HuH-7.5 (cell line): ENCODE measurements at places on chromosomes 1 and 21.

DNA sequence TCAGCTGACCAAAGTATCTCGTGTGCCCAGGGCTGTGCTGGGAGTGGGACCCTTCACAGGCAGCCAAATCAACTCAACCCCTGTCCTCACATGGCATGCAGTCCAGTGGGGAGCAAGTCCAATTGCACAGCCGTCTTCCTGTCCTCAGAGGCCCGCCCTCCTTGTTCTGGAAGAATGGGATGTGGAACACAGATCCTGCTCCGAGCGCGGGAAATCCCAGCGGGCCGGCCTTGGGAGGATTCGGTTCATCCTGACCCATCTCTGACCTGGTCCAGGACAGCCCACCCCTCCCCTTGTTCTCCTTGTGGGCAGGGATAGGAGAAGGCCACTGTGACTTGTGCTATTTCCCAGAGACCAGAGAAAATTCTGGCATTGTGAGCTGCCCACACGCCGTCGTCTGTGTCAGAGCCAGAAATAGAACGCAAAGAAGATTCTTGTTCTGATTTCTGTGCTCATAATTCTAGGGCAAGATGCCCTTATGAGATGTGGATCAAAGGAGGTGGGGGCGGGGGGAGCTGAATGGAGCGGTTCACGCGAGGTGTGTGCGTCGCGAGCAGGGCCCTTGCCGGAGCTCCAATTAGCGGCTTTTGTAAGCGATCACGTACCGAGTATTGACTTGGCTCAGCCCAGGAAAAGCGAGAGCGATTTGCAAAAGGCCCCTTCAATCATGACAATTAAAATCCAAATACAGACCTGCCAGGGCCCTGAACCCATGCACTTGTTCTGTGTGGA, 79.2 kb downstream of the AJAP1 start:
- DNase-seq: no peak

DNA sequence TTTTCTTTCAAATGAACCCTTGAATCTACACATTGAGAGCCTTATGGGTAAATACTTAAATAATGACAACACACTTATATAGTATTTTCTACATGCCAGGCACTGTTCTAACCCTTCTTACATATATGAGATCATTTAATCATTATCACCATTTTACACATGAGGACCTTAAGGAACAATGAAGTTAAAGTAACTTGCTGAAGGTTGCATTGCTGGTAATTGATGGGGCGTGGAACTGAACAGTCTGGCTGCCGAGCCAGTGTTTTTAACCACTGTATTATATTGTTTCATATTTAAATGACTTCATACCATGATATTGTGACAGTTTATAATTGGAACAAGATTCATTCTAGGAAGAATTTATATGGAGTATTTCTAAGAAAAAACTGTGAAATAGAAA, 111.9 kb upstream of the TENT5C start:
- no peak for DNase-seq

DNA sequence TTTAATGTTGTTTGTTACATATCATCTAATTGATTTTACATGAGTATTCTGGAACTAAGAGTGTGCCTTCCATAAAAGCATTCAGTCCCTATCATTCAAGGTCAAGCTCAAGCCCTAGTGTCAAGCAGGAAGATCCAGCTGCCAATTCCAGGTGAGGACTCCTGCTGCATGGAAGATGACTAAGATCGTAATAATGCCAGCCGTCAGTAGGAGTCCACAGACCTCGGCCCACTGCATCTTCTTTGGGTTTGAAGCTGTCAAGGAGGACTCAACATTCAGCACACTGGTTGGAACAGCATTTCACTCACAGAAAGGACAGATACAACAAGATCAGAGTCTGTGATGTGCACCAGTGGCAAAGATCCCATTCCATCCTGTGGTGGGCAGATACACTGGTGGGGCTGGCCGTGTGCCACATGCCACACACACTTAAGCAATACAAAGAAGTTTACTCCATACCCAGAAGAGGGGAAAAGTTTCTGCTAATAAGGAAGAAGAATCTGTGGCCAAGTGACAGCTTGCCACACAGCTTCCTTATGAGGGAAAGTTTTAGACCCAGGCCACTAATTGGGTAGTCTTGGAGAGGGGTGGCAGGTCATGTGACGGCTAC, 160.4 kb downstream of the PIK3R3 start:
- no peak for DNase-seq

DNA sequence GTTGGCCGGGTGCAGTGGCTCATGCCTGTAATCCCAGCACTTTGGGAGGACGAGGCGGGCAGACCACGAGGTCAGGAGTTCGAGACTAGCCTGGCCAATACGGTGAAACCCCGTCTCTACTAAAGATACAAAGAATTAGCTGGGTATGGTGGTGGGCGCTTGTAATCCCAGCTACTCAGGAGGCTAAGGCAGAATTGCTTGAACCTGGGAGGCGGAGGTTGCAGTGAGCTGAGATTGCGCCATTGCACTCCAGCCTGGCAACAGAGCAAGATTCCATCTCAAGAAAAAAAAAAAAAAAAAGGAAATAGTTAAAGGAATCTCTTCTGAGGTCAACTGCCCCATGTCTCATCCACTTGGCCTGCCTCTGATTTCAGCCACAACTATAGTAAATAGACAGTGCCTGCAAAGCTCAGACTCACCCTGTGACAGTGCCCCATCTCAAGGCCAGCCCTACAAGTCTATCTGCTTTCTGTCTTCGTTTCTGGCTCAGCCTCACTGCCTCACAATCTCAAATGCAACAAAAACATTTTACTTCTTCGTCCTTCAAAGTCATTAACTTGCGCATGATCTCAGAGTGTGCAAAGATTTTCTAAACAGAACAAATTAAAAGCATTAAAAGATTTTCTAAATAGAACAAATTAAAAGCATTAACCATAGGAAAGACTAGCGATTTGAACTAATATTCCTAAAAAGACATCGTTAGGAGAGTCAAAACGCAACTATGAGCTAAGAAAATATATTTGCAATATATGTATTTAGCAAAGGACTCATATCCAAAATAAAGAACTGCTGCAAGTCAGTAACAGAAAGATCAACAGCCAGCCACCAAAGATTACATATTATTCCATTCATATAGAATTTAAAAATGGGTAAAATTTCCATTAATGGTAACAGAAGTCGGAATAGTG, 65.0 kb upstream of the PRDX6 start:
- no peak for DNase-seq

GRCh38 chr1:162070825-162071224, 1.3 kb downstream of the NOS1AP start:
- DNase-seq: no peak

- DNase-seq: no peak
Observed at GRCh38 chr1:72050551-72050950, 231.8 kb downstream of the NEGR1 start.

DNA sequence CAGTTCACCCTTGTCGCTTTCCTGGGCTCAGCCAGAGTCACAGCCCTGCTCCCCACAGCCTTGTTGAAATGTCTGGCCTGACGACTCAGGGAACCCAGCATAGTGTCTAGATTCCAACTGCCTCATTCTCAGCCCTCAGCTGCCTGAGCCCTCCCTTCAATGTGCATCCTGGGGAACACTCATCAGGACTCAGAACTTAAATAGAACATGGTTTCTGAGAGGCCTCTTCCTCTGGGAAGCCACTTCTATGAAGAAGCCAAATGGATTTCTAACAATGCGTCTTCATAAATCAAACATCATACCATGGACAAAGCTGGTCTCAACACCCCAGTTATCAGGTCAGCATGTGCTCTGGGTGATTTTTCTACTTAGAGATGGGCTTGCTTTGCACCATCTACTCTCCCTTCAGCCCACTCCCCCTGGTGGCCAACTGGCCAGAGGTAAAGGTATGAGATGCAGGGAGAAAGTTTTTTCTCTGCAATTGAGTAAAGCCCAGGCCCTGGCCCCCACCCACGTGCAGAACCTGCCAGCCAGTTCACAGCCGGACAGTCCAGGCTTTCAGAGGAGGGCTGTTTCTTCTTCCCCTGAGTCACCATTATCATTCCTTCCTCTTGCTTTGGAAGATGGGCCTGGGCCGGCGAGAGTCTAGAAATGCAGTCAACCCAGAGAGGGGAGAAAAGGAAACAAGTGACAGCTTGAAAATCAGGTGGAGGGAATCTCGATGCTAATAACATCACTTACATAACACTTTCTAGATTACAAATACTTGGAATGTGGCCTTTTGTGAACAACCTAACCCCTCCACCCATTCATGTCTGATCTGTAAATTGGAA, 32.1 kb downstream of the CD244 start:
- DNase-seq: peak; percentile 29

GRCh38 chr1:231867607-231868006, 241.0 kb downstream of the DISC1 start:
- DNase-seq: no peak

DNA sequence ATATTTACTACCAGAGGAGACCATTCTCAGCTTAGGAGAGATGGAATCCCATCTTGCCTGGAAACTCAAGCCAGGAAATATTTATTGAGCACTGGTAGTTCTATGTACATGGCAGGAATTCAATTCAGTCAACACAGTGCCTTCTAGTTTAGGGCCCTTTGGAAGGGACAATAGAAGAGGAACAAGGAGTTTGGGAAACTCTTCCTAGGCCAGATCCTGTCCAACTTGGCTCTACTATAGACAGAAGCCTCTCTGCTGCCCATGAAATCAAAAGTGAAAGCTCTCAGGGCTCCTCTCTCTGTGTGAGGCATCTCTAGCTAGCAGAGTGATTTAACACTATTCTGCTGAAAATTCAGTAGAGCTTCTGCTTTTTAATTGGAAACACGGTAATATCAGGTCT, 244.6 kb upstream of the MAP1LC3C start:
- DNase-seq: no peak

DNA sequence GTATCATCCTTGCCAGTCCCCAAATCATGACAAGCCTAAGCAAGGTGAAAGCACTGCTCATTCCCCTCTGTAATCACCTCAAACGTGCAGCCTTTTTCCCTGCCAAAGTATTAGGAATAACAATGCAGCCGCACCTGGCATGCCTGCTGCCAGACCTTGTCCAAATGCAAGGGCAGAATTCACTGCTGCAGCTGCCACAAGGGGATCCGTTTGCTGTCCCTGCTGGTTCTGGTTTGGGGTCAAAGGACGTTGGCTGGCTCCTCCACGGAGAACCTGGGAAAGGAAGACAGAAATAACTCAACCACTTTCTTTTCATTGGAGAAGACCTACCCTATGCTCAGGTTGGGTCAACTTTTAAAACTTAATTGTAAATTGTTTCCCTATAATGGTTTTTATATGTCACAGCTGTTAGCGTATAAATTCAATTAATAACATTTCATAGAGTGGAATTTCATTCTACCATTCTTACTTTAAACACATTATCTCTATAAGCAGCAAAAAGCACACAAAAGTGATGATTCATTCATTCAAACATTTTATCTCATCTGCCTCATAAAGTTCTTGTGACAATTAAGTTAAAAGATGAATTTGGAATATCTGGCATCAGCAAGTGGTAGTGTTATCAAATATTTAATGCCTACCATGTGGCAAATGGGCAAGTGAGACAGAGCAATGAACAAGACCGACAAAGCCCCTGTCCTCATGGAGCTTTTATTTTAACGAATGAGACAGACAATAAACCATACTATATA, 59.8 kb upstream of the SDC3 start:
- DNase-seq: no peak
